ENCODE measurements at places on chromosomes 16 and 17.

GRCh38 chr17:65727246-65727645, 165.8 kb upstream of the AXIN2 start:
- DNase-seq, result no peak

- no peak for DNase-seq
These were observed 21.4 kb downstream of the WSB1 start for GRCh38 chr17:27315322-27315721.

DNA sequence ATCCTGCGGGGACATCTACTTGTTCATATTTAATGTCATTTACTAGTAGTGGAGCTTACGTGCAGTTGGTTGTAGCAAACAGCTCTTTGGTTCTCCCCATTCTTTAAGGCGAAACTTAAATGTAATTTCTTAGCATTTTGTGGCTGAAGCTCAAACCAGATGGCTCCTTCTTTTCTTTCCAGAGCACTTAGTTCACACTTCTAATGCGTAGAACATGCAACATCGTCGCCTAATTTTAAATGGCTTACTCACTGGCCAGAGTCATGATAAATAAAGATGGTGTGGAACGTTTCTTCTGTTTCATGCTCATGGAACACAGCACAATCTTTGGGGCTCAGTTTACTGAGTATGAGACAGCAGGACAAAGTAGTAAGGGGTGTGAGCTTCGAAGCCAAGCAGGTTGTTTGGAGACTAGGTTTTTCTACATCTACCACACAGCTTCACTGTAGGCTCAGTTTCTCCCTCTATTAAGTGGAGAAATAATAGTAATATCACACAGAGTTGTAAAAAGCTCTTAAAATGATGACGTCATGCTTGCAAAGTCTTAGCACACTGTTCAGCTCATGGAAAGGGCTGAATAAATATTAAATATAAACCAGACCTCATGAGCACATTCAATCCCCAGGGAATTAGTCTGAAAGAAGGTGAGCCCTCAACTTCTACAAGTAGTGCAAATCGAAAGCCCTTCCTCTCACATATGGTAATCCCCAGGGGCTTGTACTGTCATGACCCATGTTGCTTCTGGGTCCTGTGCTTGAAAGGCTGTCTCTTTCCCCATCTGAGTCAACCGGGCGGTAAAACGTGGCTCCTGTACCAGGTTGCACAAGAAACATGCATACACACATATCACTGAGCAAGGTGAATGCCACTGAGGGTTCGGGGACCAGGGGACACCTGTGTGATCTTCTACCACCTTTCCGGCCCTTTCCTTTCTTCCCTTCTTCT, 384.3 kb downstream of the CDH13 start:
- DNase-seq, result no peak

DNA sequence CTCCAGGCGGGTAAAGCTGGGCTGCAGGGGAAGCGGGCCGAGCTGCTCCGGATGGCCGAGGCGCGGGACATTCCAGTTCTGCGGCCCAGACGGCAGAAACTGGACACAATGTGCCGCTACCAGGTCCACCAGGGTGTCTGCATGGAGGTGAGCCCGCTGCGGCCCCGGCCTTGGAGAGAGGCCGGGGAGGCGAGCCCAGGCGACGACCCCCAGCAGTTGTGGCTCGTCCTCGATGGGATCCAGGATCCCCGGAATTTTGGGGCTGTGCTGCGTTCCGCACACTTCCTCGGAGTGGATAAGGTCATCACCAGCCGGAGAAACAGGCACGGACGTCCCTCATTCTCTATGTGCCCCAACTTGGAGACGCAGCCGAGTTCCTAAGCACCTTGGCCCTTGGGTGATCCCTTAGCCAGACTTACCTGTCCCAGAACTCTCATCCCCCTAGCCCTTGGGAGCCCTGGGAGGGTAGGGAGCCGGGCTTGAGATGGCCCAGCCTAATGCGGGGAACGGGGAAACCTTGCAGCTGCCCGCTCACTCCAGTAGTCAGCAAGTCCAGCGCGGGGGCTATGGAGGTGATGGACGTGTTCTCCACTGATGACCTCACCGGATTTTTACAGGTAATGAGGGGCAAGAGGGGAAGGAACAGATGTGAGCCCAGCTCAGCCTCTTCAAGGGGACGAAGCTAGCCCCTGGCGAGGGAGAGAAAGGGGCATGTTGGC, 806 bp downstream of the MRM1 start:
- no peak for DNase-seq

- DNase-seq, result no peak
These were observed 17.9 kb upstream of the CD300E start for GRCh38 chr17:74641224-74641957.

GRCh38 chr17:2892305-2892971, 96.2 kb downstream of the RAP1GAP2 start:
- DNase-seq, result no peak

DNA sequence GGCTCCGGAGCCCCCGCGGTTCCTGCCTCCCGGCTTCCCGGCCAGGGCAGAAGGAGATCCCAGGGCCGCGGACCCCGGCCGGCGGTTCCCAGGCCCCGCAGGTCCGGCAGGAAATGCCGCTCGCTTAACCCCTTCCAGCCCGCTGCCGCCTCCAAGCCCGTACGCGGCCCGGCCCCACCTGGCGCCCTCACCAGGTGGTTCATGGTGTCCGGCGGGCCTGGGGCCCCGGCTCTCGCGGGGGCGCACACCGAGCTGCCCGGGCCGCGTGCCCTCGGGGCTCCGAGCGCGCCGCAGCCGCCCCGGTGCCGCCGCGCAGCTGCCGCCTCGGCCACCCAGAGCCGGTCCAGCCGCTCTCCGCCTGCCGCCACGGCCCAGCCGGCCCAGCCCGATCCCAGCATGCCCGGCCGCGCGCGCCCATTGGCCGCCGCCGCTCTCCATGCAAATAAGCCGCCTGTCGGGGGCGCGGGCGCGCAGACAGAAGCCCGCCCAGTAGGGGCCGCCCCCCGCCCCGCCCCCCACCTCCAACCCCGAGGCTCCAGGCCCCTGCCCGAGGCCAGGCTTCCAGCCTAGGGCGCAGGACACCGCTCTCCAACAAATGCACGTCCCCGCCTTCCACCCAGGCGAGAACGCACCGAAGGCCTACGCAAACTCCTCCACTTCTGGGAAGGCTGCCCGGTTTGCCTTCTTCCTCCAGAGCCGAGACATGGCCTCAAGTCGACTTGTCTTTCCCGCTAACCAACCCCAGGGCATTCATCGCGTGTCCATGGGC, at the start of gene BCAR1:
BCAR1 (minus strand) TSS at position 345 of the 769 bp plus-strand sequence; CDS start at position 203, 142 bp downstream.
- DNase-seq, result no peak

DNA sequence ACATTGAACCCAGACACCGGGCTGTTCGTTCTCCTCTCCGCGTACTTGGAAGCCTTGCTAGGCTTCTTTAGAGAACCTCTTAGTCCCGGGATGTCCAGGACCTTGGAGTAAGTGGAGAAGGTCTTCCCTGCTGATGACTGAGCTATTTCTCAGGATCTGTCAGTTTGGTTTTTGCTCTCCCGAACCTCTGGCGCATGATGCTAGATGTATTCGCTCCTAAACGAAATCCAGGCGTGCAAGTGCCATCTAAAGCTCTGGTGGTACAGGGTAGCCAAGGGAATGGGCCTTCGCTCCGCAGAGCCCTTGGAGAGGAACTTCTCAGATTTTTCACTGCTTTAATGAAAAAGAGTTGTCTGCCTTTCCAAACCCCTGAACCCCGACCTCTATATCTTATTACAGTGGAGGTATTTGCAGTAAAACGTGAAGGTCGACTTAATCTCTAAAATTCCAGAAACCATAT, 547 bp downstream of the VMP1 start:
- no peak for DNase-seq

GRCh38 chr16:66228792-66229191, 137.7 kb upstream of the CDH5 start:
- DNase-seq, result no peak

GRCh38 chr16:57630407-57630797, 2.0 kb downstream of the ADGRG1 start:
- no peak for DNase-seq

GRCh38 chr16:88883117-88883895, 16.8 kb upstream of the PABPN1L start:
- DNase-seq, result no peak

- DNase-seq, result no peak
These were observed 8.8 kb downstream of the PRSS22 start for GRCh38 chr16:2848933-2849725.

GRCh38 chr17:78450696-78451345, 72.4 kb downstream of the PGS1 start:
- DNase-seq, result no peak

DNA sequence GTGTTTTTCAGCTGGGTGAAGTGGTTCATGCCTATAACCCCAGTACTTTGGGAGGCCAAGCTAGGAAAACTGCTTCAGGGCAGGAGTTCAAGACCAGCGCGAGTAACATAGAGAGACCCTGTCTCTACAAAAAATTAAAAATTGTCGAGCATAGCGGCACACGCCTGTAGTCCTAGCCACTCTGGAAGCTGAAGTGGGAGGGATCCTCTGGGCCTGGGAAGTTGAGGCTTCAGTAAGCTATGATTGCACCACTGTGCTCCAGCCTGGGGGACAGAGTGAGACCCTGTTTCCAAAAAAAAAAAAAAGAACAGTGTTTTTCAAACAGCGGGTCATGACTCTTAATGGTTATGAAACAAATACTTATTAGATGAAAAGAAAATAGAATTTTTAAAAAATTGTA, 2.3 kb upstream of the CYTH1 start:
- no peak for DNase-seq

GRCh38 chr17:63573634-63574033, 23.4 kb downstream of the DCAF7 start:
- DNase-seq, result no peak

- DNase-seq, result no peak
These were observed 51.3 kb downstream of the ADCY9 start for GRCh38 chr16:4064950-4065352.

- no peak for DNase-seq
These were observed 25.9 kb downstream of the GRIN2C start for GRCh38 chr17:74833501-74834377.

GRCh38 chr16:65574326-65574966, 452.6 kb upstream of the CDH11 start:
- DNase-seq, result no peak

- DNase-seq, result no peak
These were observed 47.4 kb downstream of the PECAM1 start for GRCh38 chr17:64343071-64343774.

GRCh38 chr17:61996916-61997605, 68.0 kb downstream of the MED13 start:
- no peak for DNase-seq

DNA sequence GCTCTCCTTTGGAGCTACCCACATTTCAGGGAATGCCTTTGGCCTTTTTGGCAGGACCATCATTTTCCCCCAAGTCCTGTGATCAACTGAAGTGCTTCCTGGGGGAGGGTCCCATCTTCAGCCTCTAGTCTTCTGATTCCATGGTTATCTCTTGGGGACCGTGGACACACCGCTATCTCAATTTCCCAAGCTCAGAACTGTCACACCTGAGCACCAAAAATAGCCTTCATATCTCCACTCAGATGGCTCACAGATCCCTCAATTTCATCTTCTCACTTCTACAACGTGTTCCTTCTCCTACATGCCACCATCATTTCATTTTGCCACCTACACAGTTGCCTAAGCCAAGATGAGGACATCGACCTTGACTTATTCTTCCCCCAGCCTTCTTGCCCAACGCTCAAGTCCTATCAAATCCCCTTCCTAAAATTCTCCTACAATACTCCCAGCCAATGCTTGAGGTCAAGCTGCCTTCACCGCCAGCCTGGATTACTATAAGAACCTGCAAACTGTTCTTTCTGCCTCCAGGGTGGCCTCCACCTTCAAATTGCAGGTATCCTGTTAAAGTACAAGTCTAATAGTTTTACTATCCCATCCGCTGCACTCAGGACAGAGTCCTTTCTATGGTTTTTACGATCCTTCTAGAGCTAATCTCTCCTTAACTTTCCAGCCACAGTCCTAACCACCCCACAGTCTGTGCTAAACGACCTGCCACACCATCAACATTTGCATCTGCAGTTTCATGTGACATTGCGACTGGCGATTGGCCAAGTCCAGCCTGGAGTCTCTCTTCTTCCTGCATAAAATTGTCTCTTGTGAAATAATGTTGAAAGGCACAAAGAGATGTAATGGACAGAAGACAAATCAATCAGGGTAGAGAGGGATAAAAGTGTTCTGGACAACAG, 6.2 kb downstream of the ATP6V0D1 start:
- DNase-seq, result no peak

GRCh38 chr17:80221351-80222105, 1.3 kb downstream of the SLC26A11 start:
- no peak for DNase-seq

DNA sequence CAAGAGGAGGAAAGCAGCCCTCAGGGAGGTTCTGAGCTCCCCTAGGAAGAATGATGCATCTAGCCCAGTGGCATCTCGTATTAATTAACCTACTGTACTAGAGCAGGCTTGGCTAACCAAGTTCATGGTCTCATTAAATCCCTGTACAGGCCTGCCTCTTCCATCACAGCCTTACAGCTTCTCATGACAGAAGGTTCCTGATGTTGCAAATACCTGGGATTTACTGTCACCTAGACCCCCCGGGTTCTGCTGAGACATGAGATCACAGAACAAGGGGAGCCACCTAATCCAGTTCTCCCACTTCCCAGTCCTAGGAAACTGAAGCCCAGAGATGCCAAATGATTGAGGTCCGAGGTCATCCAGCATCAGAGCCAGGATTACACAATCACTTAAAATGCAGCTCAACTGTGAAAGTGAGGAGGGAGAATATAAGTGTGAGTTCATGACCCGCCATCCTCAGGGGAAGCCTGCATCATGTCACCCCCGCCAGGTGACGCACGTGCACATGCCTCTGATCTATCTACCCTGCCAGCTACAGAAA, 23.9 kb downstream of the ACLY start:
- no peak for DNase-seq

GRCh38 chr17:11363565-11364117, 122.6 kb downstream of the SHISA6 start:
- DNase-seq, result no peak

DNA sequence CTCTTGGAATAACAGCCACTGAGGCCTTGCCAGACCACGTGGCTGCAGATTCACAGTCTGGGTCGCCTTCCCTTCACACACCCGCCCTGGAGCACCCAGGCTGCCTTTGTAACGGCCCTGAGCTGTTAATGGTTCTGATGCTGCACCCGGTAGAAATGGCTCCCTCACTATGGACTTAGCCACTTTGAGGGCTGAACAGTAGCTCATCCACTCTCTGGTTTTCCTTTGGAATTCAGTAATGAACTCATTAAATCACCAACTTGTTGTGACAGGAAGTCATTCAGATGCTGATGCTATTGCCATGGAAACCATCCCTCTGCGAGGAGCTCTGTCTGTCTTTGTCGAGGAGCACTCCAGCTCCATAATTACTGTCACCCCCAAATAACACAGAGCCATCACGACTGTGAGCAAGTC, 59.2 kb downstream of the CDK5R1 start:
- DNase-seq, result no peak

GRCh38 chr16:8184854-8185253, 405.5 kb downstream of the TMEM114 start:
- no peak for DNase-seq

DNA sequence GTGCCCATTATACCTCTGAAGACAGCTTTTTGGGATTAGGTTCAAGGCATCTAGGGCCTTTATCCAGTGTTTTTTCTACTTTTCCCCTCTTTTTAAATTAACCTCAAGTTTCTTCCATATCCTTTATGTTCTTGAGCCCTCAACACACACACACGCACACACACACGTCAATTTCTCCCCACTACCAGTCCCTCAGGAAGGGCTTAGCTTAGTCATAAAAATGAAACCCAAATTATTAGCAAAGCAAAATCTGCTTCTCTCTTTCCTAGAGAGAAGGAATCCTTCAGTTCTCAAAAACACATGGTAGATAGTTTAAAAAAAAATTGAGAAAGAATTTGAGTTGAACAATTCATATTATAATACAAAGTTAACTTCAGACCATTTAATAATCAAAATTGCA, 401.1 kb downstream of the XYLT1 start:
- DNase-seq, result no peak

Measured in effector CD4-positive, alpha-beta T cell (primary cell).